Hair follicle dermal papilla cell (primary cell): ENCODE measurements at places on chromosomes 16 and 17. TPM values are rescaled to one million over a fixed set of nuclear protein-coding genes. Genes with fewer than 3 reads are reported as not detected.

TMC5 gene
- not detected in 2 replicates for total RNA-seq

HAPSTR1 gene
- total RNA-seq, result 82.6 and 107 TPM in 2 replicates

MARVELD3 gene
- total RNA-seq, result 0.16 and 0.49 TPM in 2 replicates

TP53TG3C gene
- not detected in 2 replicates for total RNA-seq

SLC6A4 gene
- 0.61 TPM in 1 of 2 replicates, not detected in the other for total RNA-seq

ST6GALNAC1 gene
- total RNA-seq, result not detected in 2 replicates

GPR179 gene
- not detected in 2 replicates for total RNA-seq

ABCC12 gene
- total RNA-seq, result 0.12 and 0.16 TPM in 2 replicates

VPS9D1 gene
- total RNA-seq, result 18.5 and 19.8 TPM in 2 replicates
